ENCODE measurements at places on chromosomes 3 and 15. TPM values are rescaled to one million over a fixed set of nuclear protein-coding genes. Genes with fewer than 3 reads are reported as not detected.
A peak's percentile ranks its signal among the peaks of the same experiment; 100 is the strongest.

SV2B gene
- polyA plus RNA-seq: not detected

SLC25A26 gene
- polyA plus RNA-seq: 18.8 TPM

RAB8B gene
- 14.5 TPM for polyA plus RNA-seq

DCBLD2 gene
- 0.22 TPM for polyA plus RNA-seq

UROC1 gene
- 0.27 TPM for polyA plus RNA-seq

CCDC12 gene
- 84.5 TPM for polyA plus RNA-seq

PLA2G4D gene
- 0.22 TPM for polyA plus RNA-seq

DNA sequence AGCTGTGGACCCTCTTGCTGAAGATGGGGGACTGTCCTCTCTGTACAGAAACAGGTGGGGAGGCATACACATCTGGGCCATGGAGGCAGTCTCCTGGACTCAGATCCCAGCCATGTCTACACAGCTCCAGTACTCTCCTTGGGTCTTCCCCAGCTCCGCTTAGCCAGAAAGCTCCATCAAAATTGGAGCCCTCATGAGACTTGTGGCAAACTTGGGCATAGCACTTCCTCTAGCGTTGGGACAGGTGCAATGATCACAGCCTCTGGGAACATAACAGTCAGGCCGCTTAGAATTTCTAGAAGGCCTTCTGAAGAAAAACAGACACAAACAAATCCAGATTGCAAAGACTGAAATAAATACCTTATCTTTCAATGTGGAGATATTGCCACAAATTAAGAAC, 634.3 kb upstream of the GOLIM4 start:
- H3K27ac ChIP-seq: no peak overlapping the region
- no peaks in the 10 kb centered on the region for H3K36me3 ChIP-seq
- H3K4me3 ChIP-seq: no peak overlapping the region
- H3K4me1 ChIP-seq: no peaks in the 10 kb centered on the region
- no peaks in the 10 kb centered on the region for H3K27me3 ChIP-seq

GRCh38 chr15:75578173-75578947, 755 bp downstream of the PTPN9 start:
- DNase-seq: peak; percentile 83
- H3K27ac ChIP-seq: peak overlapping the region; percentile 95
- peak overlapping the region; percentile 95 for H3K4me3 ChIP-seq
- no peaks in the 10 kb centered on the region for H3K27me3 ChIP-seq
- H3K36me3 ChIP-seq: peaks cover 5% of the 10 kb centered on the region
- H3K4me1 ChIP-seq: no peaks in the 10 kb centered on the region

DNA sequence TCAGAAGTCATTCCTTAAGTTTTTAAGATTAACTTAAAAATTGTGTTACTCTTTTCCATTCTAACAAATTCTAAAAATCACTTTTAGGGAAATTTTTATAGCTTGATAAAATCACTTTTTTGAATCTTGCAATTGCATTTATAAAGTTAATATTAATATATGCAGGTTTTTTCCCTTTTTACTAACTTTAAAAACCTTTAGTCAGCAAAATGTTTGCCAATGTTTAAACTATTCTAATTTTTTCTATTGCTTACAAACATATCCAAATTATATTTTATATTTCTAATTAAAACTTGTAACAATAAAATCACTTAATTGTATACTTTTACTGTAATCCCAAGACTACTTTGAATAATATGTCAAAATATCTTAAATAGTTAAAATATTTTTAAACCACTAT, 839.4 kb downstream of the TBL1XR1 start:
- H3K4me3 ChIP-seq: no peak overlapping the region
- DNase-seq: no peak
- H3K4me1 ChIP-seq: no peaks in the 10 kb centered on the region
- no peaks in the 10 kb centered on the region for H3K27me3 ChIP-seq
- no peak overlapping the region for H3K27ac ChIP-seq

DNA sequence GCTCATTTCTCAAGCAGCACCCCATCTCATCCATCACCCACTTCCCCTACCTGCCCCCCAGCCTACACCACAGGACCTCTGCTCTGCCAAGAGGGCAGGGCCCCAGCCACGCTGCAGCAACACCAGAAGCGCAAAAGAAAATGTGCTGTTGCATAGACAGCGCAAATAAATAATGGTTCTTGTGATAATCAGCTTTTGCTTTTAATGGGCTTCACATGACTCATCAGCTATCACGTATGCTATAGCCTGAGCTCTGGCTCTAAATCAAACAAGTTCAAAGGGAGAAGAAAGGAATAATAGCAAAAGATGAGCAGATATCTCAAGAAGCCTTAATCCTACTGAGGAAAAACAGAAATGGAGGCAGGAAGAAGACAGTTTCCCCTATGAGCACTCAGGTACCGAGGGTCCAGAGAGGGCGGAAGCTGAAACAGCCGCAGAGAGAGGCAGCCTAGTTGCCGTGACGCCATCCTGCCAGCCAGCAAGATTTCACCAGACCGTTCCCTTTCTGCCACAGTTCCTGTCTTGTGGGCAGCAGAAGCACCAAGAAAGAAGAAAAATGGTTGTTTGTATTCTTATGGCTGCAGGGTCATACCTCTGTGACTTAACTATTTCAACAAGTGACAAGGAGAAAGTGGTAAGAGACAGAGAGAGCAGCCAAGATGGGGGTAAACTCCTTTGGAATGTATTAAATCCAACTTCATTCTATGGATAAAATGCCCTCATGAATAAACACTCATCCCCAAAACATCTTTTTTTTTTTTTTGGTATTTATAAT, 22.0 kb downstream of the RAB27A start:
- H3K27ac ChIP-seq: peak overlapping the region; percentile 58
- H3K36me3 ChIP-seq: no peaks in the 10 kb centered on the region
- no peaks in the 10 kb centered on the region for H3K4me1 ChIP-seq

- H3K27ac ChIP-seq: no peak overlapping the region
- no peak for DNase-seq
- H3K36me3 ChIP-seq: peaks cover 6% of the 10 kb centered on the region
- no peaks in the 10 kb centered on the region for H3K27me3 ChIP-seq
- no peak overlapping the region for H3K4me3 ChIP-seq
These were observed 2.7 kb downstream of the NKIRAS1 start for GRCh38 chr3:23913873-23914743.

GRCh38 chr3:134709561-134710312, 58.9 kb upstream of the KY start:
- H3K36me3 ChIP-seq: no peaks in the 10 kb centered on the region
- no peaks in the 10 kb centered on the region for H3K27me3 ChIP-seq
- H3K4me3 ChIP-seq: no peak overlapping the region
- DNase-seq: no peak

DNA sequence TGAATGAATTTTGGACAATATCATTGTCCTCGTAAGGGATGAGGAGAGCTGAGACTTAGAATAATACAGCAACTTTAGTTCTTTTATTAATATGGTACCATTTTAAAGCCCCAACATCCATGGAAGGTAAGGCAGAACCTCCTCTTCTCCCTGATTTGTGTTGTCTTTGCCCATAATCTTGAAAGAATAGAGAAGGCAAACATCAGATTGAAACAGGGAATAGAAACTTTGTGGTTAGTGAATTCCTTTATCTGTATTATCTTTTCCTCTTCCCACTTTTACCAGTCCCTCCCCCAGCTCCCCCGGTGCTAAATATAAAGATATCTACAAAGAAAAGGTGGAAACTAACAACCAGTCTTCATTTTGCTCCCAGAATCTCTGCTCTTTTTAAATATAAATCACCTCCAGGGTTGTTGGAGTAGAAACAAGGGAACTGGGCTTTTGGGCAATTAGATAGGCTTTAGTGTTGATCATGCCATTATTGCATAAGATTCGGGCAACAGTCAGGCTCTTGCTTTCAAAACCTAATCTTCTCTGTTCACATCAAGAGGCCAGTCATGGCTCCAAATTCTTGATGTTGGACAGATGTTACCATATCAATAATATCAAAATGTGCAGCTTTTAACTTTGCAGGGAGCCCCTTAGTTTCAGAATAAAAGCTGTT, 32.5 kb downstream of the ITPR1 start:
- H3K27me3 ChIP-seq: no peaks in the 10 kb centered on the region
- no peak overlapping the region for H3K27ac ChIP-seq
- peaks cover 3% of the 10 kb centered on the region for H3K4me1 ChIP-seq

DNA sequence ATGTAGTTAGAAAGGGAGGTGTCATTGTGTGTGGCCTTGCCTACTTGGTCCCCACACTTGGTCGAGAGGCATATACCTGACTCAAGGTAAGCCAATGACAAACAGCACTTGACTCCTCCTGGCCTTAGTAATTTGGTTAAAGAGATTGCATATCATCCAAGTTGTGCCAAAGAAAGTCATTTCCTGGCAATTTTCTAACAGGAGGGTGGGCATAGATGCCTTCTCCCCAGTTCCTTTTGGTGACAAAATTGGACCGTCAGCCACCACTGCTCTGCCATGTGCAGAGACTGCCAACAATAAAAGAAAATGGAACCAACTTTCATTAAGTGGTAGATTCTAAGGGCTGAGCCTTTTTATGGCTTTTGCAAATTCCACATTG, 7.9 kb upstream of the LEKR1 start:
- no peak overlapping the region for H3K4me3 ChIP-seq
- no peaks in the 10 kb centered on the region for H3K36me3 ChIP-seq
- peak overlapping the region; percentile 68 for H3K27ac ChIP-seq
- peaks cover 6% of the 10 kb centered on the region for H3K4me1 ChIP-seq
- H3K27me3 ChIP-seq: no peaks in the 10 kb centered on the region

DNA sequence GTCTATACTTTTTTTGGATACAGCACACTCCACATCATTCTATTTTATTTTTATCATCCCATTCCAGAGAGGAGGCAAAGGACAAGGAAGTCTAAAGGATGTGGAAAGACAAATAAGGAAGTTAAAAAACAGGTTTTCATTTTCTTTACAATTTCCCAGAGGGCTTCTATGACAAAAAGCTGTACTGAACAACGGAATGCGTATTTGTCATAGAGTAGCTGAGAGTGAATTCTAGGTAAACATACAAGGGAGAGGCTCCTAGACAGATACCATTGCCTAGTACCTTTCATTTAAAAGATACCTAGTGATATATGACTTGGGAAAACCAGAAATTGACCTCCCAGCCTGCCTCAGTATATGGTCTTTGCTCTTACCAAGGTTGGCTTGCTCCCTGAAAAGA, 341.7 kb downstream of the FHIT start:
- no peaks in the 10 kb centered on the region for H3K4me1 ChIP-seq
- DNase-seq: no peak
- no peaks in the 10 kb centered on the region for H3K27me3 ChIP-seq
- H3K36me3 ChIP-seq: no peaks in the 10 kb centered on the region

GRCh38 chr15:73564255-73564654, 68.9 kb downstream of the NPTN start:
- no peak overlapping the region for H3K4me3 ChIP-seq
- H3K36me3 ChIP-seq: peaks cover 13% of the 10 kb centered on the region
- H3K27me3 ChIP-seq: no peaks in the 10 kb centered on the region

Data from small intestine (tissue), 16 donors.